ENCODE measurements at places on chromosomes 6 and 20.

DNA sequence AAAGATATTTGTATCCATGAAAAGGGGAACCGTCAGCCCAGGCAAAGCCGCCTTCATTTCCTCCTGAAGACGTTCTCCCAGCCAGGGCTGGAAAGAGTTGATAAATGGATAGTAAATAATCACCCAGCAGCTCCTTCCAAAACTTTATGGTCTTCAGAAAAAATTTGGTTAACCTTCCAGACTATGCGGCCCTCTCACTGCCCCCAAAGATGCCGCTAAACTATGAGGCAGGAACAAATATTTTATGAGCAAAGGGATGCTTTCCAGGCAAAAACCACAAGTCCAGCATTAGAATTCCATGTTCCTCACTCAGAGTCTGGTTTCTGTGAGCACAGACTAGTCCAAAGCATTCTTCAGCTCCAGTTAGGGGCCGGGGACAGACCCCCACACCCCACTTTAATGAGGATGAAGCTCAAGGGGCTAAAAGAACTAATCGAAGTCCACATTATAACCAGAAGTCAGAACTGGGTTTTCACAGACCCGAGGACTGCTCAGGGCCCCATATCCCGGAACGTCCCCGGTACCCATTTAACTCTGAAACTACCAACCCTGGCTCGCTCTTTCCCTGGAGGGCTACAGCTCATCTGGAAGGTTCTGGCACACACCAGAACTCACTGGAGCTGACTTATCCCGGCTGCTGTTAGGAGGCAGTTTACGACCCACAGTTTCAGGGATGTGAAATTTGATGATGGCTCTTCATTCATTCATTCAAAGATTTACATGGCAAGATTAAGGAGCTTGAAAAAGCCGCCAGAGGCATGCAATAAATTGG, 29.4 kb downstream of the BMP7 start:
- no peak for DNase-seq

- DNase-seq: no peak
These were observed 9.5 kb downstream of the SIRPG start for GRCh38 chr20:1648101-1648500.

DNA sequence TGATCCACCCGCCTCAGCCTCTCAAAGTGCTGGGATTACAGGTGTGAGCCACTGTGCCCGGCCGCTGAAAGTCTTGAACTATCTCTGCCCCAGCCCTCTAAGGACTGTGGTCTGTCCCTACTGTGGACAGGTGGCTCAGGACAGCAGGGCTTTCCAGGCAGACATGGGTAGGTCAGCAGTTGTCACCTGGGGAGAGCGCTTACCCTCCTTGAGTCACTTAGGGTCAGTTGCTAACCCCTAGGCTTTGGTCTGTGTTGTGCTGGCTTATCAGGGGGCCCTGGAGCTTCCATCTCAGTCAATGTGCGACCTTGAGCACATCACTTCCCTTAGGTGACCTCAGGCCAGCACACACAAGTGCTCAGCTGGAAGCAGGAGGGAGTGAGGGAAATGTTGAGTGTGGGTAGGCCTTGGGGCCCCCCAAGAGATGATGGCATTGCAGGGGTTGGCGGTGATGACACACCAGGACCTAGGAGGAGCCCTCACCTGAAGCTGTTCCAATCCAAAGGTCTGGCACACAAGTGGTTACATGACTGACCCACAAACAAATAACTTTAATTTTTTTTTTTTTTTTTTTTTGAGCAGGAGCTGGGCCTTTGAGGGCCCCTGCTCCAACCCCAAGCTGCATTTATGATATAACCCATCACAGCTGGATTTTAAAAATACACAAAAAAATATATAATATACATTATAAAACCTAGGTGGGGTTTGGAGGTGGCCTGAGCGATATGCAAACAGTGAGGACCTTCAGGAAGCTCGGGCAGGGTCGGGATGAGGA, 5.1 kb downstream of the RPL10A start:
- DNase-seq: no peak

DNA sequence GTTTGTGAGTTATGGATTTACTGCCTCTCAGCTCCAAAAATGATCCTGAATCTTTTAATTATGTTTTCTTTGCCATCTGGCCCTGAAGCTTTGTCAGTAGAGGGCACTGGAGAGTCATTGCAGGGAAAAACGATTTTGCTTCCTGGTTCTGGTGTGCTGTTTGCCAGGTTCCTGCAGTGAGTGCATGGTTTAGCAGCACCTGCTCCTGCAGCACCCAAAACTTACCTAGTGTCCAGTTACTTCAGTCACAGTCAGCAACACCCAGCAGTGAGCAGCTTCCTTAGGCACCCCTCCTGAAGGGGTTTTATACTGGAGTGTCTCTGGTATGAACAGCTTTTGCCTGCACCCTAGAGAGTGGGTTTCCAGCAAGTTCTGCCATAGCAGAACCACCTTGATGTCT, 6.0 kb upstream of the TRIM26 start:
- peak; percentile 62 for DNase-seq

DNA sequence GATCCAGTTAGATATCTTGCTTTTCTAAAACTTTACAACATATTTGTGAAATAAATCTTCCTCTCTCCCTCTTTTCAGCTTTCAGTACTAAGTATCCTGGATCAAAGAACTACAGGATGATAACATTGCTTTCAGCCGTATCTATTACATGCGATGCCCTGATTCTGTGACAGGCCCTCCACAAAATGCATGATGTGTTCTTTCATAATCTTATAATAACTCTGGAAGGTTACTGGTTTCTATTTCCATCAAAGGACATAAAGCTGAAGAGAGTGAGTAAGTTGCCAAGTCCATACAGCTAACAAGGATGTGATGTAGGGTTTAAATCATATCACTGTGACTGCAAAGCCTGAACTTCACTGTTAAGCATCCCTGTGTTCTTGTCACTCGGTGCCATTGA, 62.9 kb upstream of the ADGRG6 start:
- DNase-seq: no peak
